EH (cell line): ENCODE measurements at places on chromosomes 2 and 18.

- no peak for DNase-seq
These were observed 236.4 kb downstream of the ATAD2B start for GRCh38 chr2:23690421-23691105.

DNA sequence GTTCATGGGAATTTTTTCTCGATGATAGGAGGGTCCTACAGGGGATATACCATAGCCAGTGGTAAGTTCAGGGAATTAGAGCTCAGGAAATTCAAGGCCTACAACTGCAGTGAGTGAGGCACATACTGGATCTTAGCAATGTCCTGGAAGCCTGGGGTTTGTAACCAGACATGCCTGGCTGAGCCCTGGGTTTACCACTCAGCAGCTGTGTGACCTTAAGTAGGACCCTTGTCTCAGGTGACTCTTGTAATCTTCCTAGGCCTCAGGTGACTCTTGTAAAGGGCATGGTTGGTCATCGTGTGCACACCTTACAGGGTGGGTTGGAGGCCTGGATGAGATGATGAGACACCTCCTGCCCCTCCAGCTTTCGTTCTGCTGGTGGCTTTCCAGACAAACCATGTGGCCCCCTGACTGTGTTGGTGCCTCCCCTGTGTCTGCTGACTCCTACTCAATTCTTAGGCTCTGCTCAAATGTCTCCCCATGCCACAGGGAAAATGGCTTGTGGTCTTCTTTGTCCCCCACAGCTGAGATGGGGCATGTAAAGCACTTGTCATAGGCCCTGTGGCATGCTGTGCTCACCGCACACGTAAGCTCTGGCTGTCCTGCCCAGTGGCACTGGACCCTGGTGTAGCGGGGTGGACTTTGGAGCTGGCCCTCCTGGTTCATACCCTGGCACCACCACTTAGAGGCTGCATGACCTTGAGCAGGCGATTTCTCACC lies 94.1 kb downstream of the FHOD3 start:
- DNase-seq = no peak

DNA sequence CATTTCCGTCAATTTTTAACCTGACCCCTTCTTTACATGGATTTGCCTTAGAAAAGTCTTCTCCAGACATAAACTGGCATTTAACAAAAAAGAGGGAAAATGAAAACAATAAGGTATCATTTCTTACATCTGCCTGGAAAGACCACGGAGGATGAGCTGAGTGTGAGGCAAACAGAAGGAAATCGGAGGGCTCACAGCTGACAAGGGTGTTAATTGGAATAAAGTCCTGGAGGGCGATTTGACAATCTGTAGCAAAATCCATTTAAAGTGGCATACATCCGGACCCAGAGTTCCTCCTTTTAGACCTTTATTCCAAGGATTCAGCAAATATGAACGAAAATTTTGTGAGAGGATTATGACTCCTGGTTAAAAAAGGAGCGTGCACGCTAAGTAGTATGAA lies 179.7 kb upstream of the COPS8 start:
- DNase-seq = no peak

- DNase-seq = no peak
These were observed 14.5 kb upstream of the SULT1C4 start for GRCh38 chr2:108363024-108363907.

- peak; percentile 98 for DNase-seq
These were observed 42.2 kb downstream of the BIN1 start for GRCh38 chr2:127064642-127065250.

DNA sequence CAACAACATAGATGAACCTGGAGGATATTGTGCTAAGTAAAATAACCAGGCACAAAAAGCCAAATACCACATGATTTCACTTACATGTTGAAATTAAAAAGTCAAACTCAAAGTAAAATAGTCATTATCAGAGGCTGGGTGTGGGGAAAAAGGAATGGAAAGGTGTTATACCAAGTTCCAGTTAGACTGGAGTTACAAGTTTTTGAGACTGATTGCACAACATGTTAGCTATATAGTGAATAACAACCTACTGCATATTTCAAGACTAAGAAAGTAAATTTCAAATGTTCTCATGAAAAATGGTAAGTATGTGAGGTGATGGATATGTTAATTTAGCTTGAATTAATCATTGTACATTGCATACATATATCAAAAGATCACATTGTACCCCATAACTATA lies 116.8 kb upstream of the HNMT start:
- DNase-seq = no peak

DNA sequence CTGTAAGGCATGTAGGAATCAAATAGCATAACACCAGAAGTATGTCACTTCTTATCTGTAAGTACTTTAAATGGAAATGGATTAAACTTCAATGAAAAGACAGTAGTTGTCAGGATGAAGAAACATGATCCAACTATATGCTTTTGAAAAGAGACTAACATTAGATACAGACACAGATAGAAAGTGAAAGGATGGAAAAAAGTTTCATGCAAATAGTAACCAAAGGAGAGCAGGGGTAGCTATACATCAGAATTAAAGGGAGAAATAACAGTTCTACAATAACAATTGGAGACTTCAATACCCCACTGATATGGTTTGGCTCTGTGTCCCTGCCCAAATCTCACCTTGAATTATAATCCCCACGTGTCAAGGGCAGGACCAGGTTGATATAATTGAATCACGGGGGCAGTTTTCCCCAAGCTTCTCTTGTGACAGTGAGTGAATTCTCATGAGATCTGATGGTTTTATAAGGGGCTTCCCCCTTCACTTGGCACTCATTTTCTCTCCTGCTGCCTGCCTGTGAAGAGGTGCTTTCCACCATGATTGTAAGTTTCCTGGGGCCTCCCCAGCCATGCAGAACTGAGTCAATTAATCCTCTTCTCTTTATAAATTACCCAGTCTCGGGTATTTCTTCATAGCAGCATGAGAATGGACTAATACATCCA lies 205.4 kb upstream of the CDH2 start:
- DNase-seq = no peak

DNA sequence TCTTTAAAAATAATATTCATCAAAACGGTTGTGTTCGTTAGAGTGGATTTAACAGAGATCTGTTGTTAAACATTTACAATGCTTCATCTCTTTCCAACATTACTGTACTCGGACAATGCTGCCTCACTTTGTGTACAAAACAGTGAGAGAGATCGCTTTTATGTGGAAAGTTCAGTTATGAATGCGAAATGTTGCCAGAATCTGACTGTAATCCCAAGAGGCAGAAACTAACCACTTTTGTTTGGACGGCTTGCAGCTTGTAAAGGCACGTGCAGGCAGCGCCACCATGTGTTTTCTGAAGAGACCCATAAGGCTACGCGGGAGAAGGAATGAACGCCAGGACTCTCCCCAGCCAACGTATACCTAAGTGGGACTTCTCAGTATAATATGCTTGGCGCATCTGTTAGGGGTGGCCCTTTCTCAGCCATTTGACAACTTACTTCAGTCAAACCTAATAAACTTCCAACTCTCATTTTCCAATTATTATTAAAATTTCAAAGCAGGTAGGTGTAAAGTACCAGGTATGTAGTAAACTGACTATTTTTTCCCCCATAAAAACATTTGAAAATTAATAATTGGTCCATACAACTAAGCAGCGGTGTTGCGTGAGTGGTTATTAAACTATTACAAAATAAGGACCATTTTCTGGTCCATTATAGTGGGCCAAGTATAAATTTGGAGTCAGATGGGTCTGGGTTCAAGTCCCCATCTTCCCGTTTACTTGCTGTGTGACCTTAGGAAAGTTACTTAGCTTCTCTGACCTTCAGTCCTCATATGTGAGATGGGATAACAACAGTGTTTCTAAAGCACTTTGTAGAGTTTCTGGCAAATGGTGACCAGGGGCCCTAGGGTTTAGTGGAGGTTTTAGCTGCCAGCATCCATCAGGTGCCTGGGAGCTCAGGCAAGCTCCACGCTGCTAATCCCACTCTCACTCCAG lies 5.6 kb upstream of the NAPG start:
- peak; percentile 92 for DNase-seq

- DNase-seq = peak; percentile 47
These were observed 43.5 kb downstream of the SLC14A2 start for GRCh38 chr18:45658756-45659155.

GRCh38 chr2:188314314-188315054 lies 22.8 kb downstream of the GULP1 start:
- peak; percentile 48 for DNase-seq

GRCh38 chr2:217223222-217223930 lies 363.5 kb upstream of the TNP1 start:
- peak; percentile 93 for DNase-seq
